ENCODE measurements at places on chromosomes 13 and 19. TPM values are rescaled to one million over a fixed set of nuclear protein-coding genes. Genes with fewer than 3 reads are reported as not detected.

The KLK10 gene
- 0.20 TPM for total RNA-seq

The FUZ gene
- total RNA-seq: 15.2 TPM

The UNC13A gene
- 2.0 TPM for total RNA-seq

The C1QTNF9 gene
- not detected for total RNA-seq

The C3 gene
- total RNA-seq: 41.5 TPM

The CTXN1 gene
- total RNA-seq: 20.2 TPM

The AP1M2 gene
- 40.6 TPM for total RNA-seq

The SHISA7 gene
- not detected for total RNA-seq

The CACNA1A gene
- total RNA-seq: 0.03 TPM

The ZNF536 gene
- total RNA-seq: not detected

The MATK gene
- total RNA-seq: 2.0 TPM

The KRTDAP gene
- total RNA-seq: not detected

The ZNF600 gene
- total RNA-seq: 0.30 TPM

The FBXW9 gene
- 13.1 TPM for total RNA-seq

The CCDC61 gene
- 6.1 TPM for total RNA-seq

The LRRC25 gene
- 0.05 TPM for total RNA-seq

The LILRA2 gene
- not detected for total RNA-seq

The TNFSF9 gene
- total RNA-seq: 7.2 TPM

The ZFP28 gene
- total RNA-seq: 3.8 TPM

The URAD gene
- total RNA-seq: not detected

The CYP4F12 gene
- total RNA-seq: 0.97 TPM

The FFAR2 gene
- not detected for total RNA-seq

The ELL gene
- total RNA-seq: 4.8 TPM

The RASAL3 gene
- not detected for total RNA-seq

The CGB1 gene
- total RNA-seq: 0.64 TPM

The ELAVL3 gene
- total RNA-seq: 0.19 TPM

The SLC7A1 gene
- 33.0 TPM for total RNA-seq

The CERS1 gene
- total RNA-seq: 5.7 TPM

The ZNF541 gene
- total RNA-seq: not detected

The PABPC3 gene
- total RNA-seq: 0.12 TPM

The FUT2 gene
- not detected for total RNA-seq

Data from A549 treated with CpdA at 1 μM for 4 hours (cell line).